ENCODE measurements at places on chromosomes 3 and 15.
A peak's percentile ranks its signal among the peaks of the same experiment; 100 is the strongest.

DNA sequence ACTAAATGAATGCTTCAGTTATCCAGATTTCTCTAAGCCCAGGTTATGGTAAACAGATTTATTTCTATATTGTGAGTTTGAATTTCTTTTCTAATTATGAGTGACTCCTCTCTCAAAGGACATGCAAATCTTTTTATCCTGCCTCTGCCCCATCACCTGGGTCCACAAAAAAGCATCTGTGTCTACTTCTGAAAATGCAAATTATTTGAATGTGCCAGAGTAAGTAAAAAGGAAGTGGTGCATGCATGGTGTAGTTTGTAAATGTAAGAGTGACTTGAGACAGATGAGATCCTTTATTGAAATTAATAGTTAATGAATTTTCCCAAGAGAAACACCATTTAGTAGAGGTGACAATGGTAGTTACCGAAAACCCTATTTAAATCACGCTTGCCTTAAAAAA, 26.9 kb downstream of the MCTP2 start:
- no peaks in the 10 kb centered on the region for H3K4me1 ChIP-seq
- H3K27ac ChIP-seq, result no peak overlapping the region
- H3K27me3 ChIP-seq, result no peaks in the 10 kb centered on the region

DNA sequence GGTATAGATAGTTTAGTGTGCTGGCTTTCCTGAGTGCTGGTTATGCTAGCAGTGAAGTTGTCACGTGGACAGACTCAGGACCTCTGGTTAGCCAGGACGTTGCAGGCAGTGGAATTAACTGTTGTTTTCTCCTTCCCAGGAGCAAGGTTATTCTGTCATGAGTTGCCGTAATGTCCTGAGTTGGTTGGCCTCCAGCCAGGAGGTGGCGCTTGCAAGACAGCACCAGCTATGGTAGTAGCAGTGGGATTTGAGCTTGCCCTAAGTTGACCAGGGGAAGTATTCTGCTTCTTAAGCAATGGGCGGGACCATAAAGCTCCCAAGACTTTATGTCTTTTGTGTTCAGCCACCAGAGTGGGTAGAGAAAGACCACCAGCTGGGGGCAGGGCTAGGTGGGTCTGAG, 240.7 kb upstream of the DNAJC19 start:
- H3K4me1 ChIP-seq, result no peaks in the 10 kb centered on the region
- H3K27me3 ChIP-seq, result no peaks in the 10 kb centered on the region
- H3K27ac ChIP-seq, result no peak overlapping the region
- no peaks in the 10 kb centered on the region for H3K36me3 ChIP-seq
- H3K4me3 ChIP-seq, result no peak overlapping the region
- DNase-seq, result peak; percentile 31

DNA sequence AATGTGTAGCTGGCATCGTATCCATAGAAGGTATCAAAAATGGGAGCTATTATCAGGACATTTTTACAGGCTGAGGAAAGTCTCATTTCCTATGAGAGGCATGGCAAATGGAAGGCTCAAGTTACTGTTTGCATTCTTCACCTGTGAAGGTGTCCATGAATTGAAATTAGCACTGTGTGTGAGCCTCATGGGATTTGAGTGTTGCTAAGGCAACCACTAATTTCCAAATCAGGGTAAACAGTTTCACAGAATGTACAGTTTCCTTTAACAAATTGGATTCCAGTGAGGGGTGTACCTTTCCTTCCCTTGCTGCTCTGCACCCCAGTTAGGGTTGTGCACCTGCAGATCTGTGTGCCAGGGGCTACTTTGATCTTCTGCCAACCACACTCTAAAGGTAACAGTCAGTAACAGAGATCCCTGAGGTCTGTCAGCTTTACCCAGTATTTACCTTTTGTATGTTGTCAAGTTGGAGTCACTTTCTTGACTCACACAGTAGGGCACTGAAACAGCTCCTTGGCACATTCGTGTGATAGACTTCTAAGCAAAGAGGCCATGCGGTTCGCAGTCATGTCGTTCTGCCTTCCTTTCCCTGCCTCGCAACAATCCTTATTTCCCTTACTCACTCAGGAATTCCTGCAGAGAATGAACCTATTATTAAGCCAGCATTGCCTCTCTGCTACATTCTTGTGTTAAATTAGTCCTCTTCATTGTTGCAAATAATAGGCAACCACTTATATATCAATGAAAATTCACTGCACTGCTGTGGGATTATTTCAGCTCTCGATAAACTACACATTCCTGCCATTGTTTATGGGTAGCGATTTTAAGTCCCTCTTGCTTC, 129.8 kb upstream of the GBE1 start:
- no peaks in the 10 kb centered on the region for H3K27me3 ChIP-seq
- no peaks in the 10 kb centered on the region for H3K4me1 ChIP-seq
- H3K4me3 ChIP-seq, result no peak overlapping the region
- H3K36me3 ChIP-seq, result no peaks in the 10 kb centered on the region
- H3K27ac ChIP-seq, result no peak overlapping the region
- DNase-seq, result no peak

GRCh38 chr3:38702231-38702630, 52.7 kb upstream of the SCN5A start:
- no peak overlapping the region for H3K4me3 ChIP-seq
- H3K27me3 ChIP-seq, result no peaks in the 10 kb centered on the region
- no peaks in the 10 kb centered on the region for H3K36me3 ChIP-seq
- no peak overlapping the region for H3K27ac ChIP-seq

- H3K27ac ChIP-seq, result no peak overlapping the region
- no peaks in the 10 kb centered on the region for H3K36me3 ChIP-seq
- no peaks in the 10 kb centered on the region for H3K4me1 ChIP-seq
- no peak overlapping the region for H3K4me3 ChIP-seq
- no peak for DNase-seq
Measured at GRCh38 chr15:81098861-81099651, 35.0 kb upstream of the CFAP161 start.

- no peak for DNase-seq
- H3K27me3 ChIP-seq, result no peaks in the 10 kb centered on the region
- H3K4me1 ChIP-seq, result no peaks in the 10 kb centered on the region
- H3K27ac ChIP-seq, result no peak overlapping the region
- no peak overlapping the region for H3K4me3 ChIP-seq
- H3K36me3 ChIP-seq, result no peaks in the 10 kb centered on the region
Measured at GRCh38 chr15:70995383-70995970, 102.9 kb downstream of the LRRC49 start.

- no peak overlapping the region for H3K27ac ChIP-seq
- no peaks in the 10 kb centered on the region for H3K36me3 ChIP-seq
- no peak overlapping the region for H3K4me3 ChIP-seq
- no peaks in the 10 kb centered on the region for H3K27me3 ChIP-seq
Measured at GRCh38 chr3:14290631-14291385, 111.6 kb upstream of the SLC6A6 start.

- H3K27me3 ChIP-seq, result no peaks in the 10 kb centered on the region
- no peaks in the 10 kb centered on the region for H3K4me1 ChIP-seq
- H3K27ac ChIP-seq, result no peak overlapping the region
- H3K36me3 ChIP-seq, result no peaks in the 10 kb centered on the region
- H3K4me3 ChIP-seq, result no peak overlapping the region
- no peak for DNase-seq
Measured at GRCh38 chr15:94677202-94677790, 445.9 kb downstream of the MCTP2 start.

DNA sequence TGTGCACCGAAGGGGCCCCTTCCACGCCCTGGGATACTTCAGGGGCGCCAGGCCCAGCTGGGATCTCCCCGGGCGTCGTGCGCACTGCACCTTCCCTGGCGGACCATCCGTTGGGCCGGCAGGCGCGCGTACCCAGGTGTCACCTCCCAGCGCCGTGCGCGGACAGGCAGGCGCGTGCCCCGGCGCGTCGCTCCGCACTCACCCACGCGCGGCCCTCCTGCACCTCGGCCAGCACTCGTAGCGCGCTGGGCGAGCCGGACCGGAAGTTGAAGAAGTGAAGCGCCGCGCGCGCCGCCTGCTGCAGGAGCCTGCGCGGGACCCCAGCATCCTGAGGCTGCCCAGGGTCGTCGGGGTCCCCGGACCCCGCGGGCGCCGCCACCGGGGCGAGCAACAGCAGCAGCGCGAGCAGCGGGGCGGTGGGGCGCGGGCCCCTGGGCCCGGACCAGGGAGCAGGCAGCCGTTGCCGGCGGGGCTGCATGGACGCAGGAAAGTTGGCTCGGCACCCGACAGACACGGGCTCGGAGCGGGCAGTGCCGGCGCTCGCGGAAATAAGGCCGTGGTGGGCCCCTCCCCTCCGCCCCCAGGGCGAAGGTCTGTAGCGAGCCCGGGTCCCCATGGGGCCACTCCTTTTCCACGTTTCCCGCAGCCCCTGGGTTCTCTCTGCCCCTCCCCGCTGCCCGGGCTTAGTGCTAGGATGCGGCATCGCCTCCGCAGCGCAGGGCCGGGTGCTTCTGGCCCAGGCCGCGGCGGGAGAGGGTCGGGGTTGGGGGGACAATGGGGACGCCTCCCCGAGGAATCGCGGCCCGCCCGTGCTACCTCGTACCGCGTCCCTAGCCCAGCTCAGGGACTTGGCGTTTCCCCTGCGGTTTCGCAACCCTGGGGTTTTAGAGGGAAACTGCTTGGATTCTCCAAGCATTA, at the start of gene RARRES1:
RARRES1 (minus strand) TSS at position 520 of the 918 bp plus-strand sequence; CDS start at position 478, 42 bp downstream.
- H3K27me3 ChIP-seq, result peaks cover 5% of the 10 kb centered on the region
- H3K27ac ChIP-seq, result no peak within 1 kb of the TSS
- peak within 1 kb of the TSS; percentile 70 for H3K4me3 ChIP-seq
- H3K4me1 ChIP-seq, result peaks cover 1% of the 10 kb centered on the region

GRCh38 chr3:66037330-66037985, 1.3 kb downstream of the MAGI1 start:
- peak overlapping the region; percentile 83 for H3K4me3 ChIP-seq
- no peak for DNase-seq
- H3K36me3 ChIP-seq, result no peaks in the 10 kb centered on the region
- H3K27me3 ChIP-seq, result no peaks in the 10 kb centered on the region

DNA sequence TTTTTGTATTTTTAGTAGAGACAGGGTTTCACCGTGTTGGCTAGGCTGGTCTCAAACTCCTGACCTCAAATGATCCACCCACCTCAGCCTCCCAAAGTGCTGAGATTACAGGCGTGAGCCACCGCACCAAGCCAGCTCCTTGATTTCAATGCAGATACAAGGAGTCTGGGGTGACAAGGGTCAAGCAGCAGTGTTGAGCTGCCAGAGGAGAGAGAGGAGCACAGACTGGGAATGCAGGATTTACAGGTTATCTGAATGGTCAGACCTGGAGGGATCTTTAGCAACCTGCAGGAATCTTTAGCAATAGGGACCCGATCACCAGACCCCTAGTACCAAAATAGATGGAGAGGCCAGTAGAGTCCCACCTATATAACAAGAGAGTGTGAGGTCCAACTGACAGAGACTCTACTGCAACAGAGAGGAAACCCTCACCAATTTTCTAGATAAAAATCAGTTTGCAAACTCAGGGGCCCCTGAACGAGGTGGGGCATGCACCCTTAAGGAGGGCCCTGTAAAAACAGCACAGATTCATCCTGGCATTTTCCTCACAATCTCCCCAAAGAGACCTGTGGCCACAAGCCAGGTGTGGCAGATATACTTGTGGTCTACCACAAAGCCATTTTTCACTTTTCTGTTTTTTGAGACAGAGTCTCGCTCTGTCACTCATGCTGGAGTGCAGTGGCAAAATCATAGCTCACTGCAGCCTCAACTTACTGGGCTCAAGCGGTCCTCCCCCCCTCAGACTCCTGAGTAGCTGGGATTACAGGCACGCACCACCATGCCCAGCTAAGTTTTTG, 10.7 kb upstream of the SHISA5 start:
- no peaks in the 10 kb centered on the region for H3K4me1 ChIP-seq
- no peak overlapping the region for H3K4me3 ChIP-seq
- no peak overlapping the region for H3K27ac ChIP-seq

- no peaks in the 10 kb centered on the region for H3K4me1 ChIP-seq
- H3K27ac ChIP-seq, result no peak overlapping the region
- no peaks in the 10 kb centered on the region for H3K27me3 ChIP-seq
- no peak overlapping the region for H3K4me3 ChIP-seq
- no peak for DNase-seq
- H3K36me3 ChIP-seq, result no peaks in the 10 kb centered on the region
Measured at GRCh38 chr3:77913524-77914174, 873.8 kb downstream of the ROBO2 start.

All from iPS DF 6.9 (cell line).